ENCODE measurements at places on chromosomes 6 and 20. TPM values are rescaled to one million over a fixed set of nuclear protein-coding genes. Genes with fewer than 3 reads are reported as not detected.

- no peak for DNase-seq
These were observed 301.2 kb upstream of the HSF2 start for GRCh38 chr6:122098201-122098678.

- no peak for DNase-seq
These were observed 82.8 kb downstream of the COL9A1 start for GRCh38 chr6:70219943-70220613.

DNA sequence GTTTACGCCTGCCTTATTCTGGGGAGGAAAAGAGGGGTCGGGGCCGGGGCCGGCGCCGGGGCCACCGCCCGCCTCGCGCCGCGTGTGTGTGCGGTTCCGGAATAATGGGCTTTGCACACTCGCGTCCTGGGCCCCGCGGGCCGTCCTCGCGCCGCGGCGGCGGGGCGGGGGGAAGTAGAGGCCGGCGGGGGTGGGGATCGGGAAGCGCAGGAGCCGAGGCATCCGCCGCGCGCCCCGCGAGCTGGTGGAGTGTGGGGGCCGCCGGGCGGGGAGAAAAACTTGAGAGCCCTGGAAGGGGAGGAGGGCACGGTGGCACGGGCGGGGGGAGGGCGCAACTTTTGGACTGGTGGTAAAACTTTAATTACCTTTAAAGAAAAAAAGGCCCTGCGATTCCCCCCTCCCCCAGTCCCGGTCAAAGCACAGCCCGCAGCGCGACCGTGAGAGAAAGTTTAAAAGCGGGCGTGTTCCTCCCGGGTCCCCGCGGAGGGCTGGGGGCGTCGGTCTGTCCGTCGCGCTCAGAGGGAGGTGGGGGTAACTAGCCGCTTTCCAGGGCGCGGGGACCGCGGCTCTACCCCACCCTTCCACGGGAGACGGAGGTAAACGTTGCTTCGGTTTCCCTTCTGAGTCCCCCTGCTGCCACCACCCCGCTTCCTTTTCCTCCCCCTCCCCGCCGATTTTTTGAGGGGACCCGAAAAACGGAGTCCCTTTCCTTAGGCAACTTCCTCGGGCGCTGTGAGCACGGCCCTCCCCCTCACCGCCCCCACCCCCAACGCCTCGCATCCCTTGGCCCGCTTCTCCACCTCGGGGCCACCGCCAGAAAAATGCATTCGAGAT is 1.9 kb downstream of the L3MBTL3 start:
- DNase-seq, result no peak

DNA sequence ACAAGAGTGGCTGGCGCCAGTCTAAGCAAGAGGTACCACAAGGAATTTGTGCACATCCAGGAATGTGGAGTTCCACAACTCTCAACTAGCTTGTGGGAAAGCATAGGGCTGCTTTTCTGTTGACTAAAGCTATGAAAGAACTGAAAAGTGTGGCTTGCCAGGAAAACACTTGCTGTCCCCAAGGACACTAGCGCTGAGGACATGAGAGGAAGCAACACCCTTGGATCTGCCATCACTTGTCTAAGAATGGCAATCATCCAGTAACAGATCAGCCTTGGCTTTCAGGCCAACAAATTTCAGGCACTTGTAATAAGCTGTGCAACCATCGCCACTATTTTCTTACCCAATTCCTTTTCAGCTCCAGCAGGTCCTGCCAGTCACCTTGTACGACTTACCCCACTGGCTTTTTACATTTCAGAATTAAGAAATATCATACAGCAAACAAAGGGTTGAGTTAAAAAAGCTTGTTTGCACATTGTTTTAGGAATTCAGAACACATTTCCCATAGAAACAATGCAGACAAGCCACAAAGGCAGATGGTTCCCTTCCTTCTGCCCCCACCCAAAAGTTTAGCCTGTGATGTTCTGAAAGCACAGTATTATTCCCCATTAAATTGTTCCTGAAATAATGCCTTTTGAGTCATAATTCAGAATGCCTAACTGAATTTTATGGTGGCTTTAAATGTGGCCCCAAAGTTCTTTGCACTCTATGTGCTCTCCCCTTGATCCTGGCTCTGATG is 57.9 kb upstream of the SSTR4 start:
- DNase-seq, result no peak

- no peak for DNase-seq
These were observed 1262.3 kb downstream of the GRIK2 start for GRCh38 chr6:102655823-102656222.

DNA sequence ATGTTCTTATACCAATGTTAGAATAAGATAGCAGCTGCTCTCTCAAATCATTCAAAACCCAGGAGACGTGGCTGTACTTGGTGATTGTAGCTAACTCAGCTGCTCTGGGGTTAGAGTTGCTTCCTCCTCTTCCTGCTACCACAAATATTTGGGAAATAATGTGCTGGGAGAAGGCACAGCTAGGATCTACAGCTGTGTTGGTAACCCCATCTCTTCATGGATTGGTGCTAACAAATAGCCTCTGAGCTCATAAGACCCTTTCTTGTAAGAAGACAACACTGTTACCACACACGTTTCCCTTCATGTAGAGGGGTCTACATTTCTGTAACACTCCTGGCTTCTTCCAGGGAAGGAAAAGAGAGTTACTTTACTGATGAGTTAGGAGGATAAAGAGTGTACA is 911.0 kb upstream of the CITED2 start:
- DNase-seq, result no peak

- DNase-seq, result no peak
These were observed 151.2 kb downstream of the PDE10A start for GRCh38 chr6:165511807-165512206.

The PDYN gene
- total RNA-seq, result not detected

The ALDH8A1 gene
- 0.03 TPM for total RNA-seq

The NRN1 gene
- total RNA-seq, result not detected

GRCh38 chr6:111536910-111537527 is 54.0 kb upstream of the REV3L start:
- DNase-seq, result peak; percentile 73

- DNase-seq, result no peak
These were observed 1.3 kb downstream of the MAN1A1 start for GRCh38 chr6:119348096-119348747.

The TSHZ2 gene
- total RNA-seq, result not detected

DNA sequence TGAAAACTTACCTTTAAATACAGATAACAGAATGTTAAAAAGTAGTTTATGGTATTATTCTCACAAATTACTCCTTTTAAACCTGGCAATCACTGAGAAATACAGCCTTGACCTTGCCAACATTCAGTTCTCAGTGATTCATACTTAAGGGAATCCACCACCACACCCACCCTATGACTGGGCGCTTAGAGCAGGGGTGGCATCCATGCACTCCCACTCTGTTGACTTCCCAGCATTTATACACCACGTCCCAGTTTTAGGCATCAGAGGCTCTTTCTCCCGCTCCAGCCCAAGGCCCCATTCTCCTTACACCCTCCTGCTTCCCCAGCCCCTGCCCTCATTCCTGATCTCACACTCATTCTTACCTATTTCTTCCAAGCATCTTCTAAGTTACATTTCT is 16.3 kb downstream of the TRAF3IP2 start:
- peak; percentile 94 for DNase-seq

DNA sequence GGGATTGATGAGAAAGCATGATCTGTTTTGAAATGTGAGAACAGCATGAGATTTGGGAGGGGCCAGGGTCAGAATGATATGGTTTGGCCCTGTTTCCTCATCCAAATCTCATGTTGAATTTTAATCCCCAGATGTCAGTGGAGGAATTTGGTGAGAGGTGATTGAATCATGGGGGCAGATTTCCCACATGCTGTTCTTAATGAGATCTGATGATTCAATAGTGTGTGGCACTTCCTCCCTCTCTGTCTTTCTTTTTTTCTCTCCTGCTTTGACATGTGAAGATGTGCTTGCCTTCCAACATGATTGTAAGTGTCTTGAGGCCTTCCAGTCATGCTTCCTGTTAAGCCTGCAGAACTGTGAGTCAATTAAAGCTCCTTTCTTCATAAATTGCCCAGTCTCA is 1060.3 kb upstream of the CITED2 start:
- DNase-seq, result peak; percentile 52

- DNase-seq, result no peak
These were observed 274.3 kb upstream of the MMS22L start for GRCh38 chr6:97557355-97557754.

GRCh38 chr6:158869826-158870648 is 50.9 kb upstream of the EZR start:
- peak; percentile 96 for DNase-seq

The IP6K3 gene
- not detected for total RNA-seq
